COR-L47 (cell line): ENCODE measurements at places on chromosomes 7 and 10.
A peak's percentile ranks its signal among the peaks of the same experiment; 100 is the strongest.

DNA sequence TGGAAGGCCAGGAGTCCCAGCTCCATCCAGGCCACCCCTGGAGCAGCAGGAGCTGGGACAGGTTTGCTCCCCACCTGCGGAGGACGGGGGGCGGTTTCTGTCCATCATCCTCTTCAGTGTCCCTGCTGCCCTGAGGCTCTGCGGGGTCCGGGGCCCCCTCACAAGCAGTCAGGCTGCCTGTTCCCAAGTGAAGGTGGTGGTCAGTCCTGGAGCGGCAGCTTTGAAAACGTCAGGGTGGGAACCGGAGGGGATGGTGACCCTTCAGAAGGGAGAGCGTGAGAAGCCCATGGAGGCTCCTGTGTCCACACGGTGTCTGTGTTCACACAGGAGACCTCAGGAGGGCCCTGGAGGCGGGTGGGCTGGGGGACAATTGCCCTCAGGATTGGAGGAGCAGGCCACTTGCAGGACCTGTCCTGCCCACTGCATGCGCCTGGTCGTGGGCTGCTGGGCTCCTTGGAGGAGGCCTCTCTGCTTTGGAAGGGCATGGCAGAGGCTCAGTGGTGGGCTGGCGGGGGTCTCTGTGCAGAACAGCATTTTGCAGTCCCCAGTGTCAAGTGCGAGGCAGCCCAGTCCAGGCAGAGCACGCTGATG, 49.3 kb upstream of the INPP5A start:
- DNase-seq, result no peak

GRCh38 chr7:11021468-11021867, 47.8 kb downstream of the PHF14 start:
- no peak for DNase-seq

DNA sequence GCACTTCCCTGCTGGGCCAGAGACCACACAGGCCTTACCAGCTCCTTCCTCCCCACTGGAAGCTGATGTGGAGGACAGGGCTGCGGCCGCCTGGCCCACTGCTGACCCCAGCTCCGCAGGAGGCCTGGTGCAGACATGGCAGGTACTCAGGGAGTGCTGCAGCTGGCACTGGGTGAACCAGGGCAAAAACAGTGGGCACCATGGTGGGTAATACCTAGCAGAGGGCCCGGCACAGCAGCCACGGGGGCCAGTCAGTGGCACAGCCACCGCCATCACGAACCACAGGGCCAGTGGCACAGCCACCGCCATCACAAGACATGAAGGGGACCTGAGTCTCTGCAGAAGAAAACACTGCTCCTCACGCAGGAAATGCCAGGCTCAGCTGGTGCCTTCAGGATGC, 152.6 kb upstream of the PPP2R2D start:
- DNase-seq, result no peak

GRCh38 chr10:30705625-30706149, 76.1 kb upstream of the LYZL2 start:
- no peak for DNase-seq

- no peak for DNase-seq
Measured at GRCh38 chr7:45416846-45417245, 157.3 kb upstream of the ADCY1 start.

DNA sequence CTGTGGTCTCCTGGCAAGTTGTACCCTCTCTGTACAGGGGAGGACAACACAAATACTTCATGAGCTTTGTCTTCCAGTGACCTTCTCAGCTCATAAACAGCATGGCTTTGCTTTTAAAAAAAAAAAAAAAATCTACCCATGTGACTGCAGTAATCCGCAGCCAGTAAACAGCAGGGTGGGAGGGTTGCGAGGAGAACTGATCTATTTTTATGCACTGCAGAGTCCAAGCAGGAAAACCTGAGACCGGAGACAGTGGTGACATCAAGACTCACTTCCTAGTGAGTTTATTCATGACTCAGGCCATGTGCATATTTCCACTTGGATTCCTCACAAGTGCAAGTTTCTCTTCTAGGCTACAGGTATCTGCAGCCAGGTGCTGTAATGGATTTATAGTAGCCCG, 127.9 kb downstream of the NRF1 start:
- no peak for DNase-seq

- DNase-seq, result no peak
Measured at GRCh38 chr7:110974441-110974840, 116.5 kb upstream of the LRRN3 start.

DNA sequence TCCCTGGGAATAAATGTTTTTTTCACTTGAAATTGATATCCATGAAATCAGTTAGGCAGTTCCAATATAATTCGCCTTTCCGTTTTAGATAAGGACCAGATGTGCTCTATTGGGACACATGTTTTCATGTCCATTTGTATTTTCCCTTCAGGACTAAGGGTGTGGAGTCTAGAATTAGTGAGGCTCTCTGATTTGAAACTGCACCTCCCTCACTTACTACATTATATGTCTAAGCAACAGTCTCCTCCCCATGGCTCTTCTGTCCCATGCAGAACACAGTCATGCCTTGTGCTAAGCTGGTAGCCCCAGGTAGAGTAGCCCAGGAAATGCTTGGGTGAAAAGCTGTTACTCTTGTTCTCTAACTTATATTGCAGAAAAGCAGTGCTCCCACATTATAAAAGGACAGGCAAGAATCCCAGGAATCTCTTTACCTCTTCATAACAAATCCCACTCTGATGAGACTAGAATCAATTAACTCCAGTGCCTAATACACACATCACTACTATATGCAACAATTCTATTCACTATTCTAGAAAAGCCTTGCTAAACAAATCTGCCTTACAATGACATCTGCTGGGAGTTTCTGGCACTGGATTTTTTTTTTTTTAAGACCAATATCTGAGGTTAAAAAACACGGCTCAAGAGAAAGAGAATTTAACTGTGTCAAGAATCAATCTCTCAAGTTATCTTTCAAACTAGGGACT, 293.9 kb downstream of the SNX13 start:
- no peak for DNase-seq

GRCh38 chr7:7720750-7721621, 2.6 kb upstream of the RPA3 start:
- DNase-seq, result no peak

GRCh38 chr10:64363687-64364086, 842.5 kb downstream of the REEP3 start:
- no peak for DNase-seq

DNA sequence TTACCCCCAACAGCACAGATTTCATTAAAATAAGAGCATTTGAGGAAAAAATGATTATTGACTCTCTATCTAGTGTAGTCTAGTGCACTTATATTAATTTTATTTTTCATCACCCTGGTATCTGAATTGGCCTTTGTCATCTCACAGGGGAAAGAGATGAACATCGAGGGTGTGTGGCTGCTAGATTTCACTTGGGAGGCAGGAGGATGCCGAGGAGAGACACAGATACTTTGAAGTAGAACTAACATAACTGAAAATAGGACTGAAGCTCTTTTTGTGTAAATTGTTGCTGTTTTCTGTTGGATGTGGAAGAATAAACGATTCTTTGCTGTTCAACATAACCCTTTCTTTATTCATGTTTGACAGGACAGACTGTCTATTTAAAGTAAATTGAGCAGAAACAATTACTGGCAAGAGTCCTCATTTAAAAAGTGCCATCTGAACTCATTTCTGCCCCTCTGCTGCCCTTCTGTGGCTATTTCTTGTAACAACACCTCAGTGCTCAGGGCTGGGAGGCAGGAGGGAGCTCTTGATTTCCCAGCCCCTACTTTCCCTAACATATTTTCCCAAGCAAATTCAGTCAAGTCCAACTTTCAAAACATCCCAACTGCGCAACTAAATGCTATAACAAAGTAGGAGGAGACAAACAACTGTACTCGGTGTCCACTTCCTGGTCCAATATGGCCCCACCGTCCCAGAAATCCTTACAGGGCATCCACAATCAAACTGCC, 15.6 kb downstream of the LYZL1 start:
- peak; percentile 60 for DNase-seq

GRCh38 chr10:70265032-70265689, 18.6 kb downstream of the NPFFR1 start:
- DNase-seq, result peak; percentile 31

- no peak for DNase-seq
Measured at GRCh38 chr10:11601670-11602069, 9.8 kb downstream of the USP6NL start.

- no peak for DNase-seq
Measured at GRCh38 chr7:111262293-111263116, 171.6 kb downstream of the LRRN3 start.

DNA sequence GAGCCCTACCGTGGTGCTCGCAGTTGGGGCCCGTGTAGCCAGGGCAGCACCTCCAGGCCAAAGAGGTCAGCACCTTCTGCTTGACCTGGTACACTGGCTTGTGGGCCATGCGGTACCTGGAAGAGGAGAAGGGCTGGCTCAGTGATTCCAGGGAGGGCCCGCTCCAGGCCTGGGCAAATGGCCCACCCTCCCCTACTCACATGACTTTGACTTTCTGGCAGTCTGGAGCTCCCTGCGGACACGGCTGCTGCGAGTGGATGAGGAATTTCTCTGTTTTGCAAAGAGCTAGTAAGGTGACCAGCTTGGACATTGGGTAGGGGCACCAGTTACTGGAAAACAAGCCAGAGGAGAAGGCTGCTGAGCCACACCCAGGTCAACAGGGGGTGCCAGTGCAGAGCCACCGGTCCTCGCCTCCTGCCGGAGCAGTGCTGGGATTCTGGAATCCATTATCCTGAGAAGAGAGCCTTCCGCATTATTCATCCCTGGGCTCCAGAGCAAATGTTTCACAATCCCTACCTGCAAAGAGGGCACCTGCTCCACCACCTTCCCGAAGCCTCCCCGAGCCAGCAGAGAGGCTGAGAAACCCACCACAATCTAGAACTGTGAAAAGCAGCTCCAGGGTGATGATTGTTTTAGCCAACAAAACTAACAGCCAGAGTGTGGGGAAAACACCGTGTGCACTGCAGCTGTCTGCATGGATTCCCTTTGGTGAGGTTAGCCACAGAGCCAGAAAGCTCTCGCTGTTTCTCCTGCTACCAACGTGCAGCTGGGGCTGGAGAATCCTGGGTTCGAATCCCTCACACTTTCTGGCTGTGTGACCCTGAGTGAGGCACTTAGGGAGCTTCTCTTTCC, 11.8 kb downstream of the MMRN2 start:
- DNase-seq, result no peak

GRCh38 chr10:76915316-76915715, 722.3 kb downstream of the KCNMA1 start:
- no peak for DNase-seq

DNA sequence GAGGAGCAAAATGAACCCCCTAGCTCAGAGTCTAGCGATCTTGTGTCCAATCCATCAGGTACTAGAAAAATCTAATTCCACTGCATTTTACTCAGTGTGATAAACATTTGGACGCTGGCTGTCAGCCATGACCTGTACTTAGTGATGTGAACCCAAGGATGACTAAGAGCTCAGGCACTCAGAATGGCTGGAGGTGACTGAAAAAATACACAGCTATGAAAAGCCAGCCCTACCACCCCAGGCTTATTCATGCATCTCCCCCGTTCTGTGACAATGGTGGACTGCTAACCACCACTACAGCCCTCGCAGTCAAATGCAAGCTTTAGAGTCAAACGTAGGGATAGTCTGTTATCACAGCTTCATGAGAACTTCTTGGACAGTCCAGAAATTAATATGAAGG, 14.9 kb downstream of the AFAP1L2 start:
- DNase-seq, result no peak

- DNase-seq, result no peak
Measured at GRCh38 chr7:128875523-128875948, 12.9 kb downstream of the ATP6V1F start.

DNA sequence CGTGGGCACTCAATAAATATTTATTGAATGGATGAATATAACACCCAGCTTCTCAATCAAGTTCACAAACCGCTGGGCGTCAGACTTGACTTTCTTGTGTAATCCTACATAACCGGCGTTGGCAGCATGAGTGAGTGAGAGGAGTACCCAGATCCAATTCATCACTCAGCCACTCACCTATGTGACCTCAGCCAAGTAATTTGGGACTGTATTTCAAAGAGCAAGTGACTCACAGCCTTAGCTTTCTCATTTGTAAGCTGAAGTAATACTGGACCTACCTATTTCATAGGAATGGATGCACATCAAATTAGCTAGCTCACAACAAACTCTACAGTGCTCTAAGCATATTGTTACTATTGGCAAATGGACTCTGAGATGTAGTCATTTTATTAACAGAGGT, 53.8 kb upstream of the FAM204A start:
- no peak for DNase-seq

GRCh38 chr7:87658553-87658952, 30.4 kb downstream of the RUNDC3B start:
- DNase-seq, result no peak

GRCh38 chr7:99499371-99499720, 735 bp downstream of the ZNF394 start:
- no peak for DNase-seq

DNA sequence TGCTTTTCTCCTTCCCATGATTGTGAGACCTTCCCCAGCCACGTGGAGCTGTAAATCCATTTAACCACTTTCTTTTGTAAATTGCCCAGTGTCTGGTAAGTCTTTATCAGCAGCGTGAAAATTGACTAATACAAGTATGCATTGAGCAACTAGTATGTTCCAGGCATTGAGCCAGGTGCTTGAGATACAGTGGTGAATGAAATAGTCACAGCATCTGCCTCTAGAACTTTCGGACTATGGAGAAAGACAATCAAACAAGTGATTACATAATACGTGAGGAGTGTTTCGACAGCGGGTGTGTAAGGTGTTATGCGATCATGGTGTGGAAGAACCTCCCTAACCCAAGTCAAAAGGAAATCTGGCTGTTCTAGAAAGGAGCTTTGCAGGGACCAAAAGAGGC, 21.6 kb upstream of the NUP205 start:
- no peak for DNase-seq

DNA sequence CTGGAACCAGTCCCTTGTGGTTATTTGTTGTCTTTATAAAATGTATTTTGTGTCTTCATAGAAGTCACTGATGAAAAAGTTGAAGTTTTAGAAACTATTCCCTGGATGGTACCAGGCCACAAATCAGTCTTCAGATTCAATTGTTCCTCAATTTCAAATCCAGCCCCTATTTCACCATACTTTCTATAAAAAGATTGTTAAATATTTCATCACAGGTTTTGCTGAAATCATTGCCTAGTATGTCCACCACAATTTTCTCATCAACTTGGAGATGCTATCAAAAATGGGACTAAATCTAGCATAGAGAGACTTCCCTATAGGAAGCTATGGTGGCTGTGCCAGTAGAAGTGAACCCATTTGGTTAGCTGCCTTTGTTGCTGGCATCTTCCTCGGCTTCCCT, 118.5 kb downstream of the RAB18 start:
- no peak for DNase-seq

- peak; percentile 60 for DNase-seq
Measured at GRCh38 chr10:116704926-116705325, 37.4 kb downstream of the HSPA12A start.

GRCh38 chr10:571688-572451, 117.6 kb downstream of the DIP2C start:
- no peak for DNase-seq
